ENCODE measurements at places on chromosomes 11 and 22.

DNA sequence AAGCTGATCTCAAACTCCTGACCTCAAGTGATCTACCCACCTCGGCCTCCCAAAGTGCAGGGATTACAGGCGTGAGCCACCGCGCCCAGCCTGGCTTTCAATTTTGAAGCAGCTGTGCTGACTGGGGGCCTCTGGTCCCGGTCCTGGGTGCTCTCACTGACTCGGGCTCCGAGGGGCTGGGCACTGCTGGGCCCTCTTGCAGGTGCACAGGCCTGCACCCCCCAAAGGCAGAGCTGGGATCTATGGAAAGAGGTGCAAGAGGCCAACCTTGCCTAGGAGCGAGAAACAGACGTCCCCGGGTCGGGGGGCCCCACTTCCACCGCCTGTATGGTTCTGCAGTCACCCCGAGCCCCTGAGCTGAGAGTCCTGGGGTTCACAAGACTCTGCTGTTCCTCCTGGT lies 33.2 kb downstream of the KIAA0930 start:
- no peak for DNase-seq

DNA sequence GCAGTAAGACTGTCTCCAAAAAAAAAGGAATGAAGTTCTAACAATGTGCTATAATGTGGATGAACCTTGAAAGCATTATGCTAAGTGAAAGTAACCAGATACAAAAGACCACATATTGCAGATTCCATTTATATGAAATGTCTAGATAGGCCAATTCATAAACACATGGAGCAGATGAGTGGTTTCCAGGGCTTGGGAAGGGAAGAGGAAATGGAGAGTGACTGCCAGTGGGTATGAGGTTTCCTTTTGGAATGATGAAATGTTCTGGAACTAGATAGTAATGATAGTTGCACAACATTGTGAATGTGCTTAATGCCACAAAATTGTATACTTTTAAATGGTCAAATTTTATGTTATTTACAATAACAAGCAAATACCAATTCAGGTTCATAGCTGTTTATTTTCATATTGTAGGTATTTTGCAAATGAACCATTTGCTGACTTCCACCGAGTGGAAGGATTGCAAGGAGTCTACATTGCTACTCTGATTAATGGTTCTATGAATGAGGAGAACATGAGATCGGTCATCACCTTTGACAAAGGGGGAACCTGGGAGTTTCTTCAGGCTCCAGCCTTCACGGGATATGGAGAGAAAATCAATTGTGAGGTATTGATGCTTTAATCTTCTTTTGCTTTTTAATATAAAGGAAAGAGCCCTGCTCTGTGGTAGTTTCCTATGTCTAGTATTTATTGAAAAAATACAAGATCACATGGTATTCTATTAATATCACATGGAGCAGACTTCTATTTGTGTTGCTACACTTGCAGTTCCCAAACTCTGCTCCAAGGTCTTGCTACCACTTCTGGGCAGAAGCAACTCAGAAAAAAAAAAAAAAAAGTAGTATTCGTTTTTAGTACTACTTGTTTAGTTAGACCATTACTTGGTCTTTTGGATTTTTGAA lies 67.7 kb upstream of the SORL1-AS1 start:
- DNase-seq: no peak

GRCh38 chr11:129951201-129951865 lies 51.3 kb downstream of the PRDM10 start:
- DNase-seq: peak; percentile 100

DNA sequence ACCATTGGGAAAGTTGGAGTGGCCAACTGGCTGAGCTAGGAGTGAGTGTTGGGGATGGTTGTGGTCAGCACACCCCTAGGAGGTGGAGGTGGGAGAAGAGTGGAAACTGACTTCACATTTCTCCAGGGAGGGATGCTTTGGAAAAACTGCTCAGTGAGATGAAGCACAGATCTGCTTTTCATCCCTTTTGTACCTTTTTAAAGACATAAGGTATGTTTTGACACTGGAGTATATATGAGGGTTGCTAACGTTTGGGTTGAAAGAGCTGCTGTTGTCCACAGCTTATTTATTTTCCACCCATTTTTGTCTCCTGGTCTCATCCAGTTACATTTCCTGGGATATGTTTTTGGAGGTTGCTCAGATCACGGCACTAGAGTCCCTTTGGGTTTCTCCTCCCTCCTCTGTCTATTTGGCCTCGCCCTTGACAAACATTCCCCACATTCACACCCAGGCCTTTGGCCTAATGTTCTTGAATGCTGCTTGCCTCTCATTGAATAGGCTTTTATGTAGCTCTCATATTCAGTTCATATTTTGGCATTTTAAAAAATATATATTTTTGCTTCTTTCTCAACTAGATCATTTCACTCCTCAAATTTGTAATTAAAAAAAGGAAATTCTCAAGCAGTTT lies 8.3 kb downstream of the SREBF2 start:
- no peak for DNase-seq

DNA sequence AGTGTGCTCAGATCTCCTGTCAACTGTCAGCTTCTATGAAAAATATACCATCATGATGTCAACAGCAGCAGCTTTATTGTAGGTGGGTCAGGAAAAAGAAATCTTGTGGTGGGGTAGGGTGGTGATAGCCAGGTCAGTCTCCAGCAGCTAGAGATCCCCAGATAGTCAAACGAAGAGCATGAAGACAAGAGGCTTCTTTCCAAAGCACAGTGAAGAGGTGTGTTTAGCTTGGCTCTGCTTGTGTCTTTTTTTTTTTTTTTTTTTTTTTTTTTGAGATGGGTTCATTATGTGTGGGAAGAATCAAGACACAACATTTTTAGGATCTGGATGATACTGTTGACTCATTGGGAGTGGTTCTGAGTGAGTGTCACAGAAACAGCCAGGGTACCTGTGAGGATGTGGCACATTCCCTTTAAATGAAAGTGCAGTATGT lies 1075.5 kb downstream of the NTM start:
- no peak for DNase-seq

- no peak for DNase-seq
These were observed 78.7 kb upstream of the MYOD1 start for GRCh38 chr11:17640493-17641164.

DNA sequence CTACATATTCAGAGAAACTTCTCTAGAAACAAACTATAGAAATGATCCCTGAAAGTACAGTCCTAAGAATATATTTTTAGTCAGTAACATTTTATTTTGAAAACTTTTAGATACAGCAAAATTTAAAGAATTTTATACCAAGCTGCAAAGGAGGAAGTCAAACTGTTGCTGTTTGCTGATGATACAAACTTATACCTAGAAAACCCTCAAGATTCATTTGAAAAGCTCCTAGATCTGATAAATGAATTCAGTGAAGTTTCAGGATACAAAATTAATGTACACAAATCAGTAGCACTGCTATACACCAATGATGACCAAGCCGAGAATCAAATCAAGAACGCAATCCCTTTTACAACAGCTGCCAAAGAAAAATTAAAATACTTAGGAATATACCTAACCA lies 10.1 kb downstream of the ZBTB44 start:
- no peak for DNase-seq

- DNase-seq: peak; percentile 35
These were observed 19.9 kb upstream of the MUC5B start for GRCh38 chr11:1202776-1203504.

DNA sequence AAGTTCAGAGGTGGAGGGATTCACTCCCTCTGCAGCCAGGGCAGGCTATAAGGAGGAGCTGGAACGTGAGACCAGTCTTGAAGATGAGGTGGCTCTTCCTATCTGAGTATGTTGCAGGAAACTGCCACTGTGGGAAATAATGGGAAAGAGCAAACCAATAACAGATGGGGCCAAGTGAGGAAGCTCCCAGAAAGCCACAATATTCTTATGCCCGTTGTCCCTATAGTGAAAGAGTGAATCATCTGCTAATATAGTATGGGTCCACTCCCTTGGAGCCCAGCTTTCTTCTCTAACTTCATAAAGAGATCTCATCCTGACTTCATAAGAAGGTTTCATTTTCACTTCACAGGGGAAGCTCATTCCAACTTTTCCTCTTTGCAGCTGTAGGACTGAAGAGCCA lies 206.4 kb downstream of the BLID start:
- DNase-seq: no peak

DNA sequence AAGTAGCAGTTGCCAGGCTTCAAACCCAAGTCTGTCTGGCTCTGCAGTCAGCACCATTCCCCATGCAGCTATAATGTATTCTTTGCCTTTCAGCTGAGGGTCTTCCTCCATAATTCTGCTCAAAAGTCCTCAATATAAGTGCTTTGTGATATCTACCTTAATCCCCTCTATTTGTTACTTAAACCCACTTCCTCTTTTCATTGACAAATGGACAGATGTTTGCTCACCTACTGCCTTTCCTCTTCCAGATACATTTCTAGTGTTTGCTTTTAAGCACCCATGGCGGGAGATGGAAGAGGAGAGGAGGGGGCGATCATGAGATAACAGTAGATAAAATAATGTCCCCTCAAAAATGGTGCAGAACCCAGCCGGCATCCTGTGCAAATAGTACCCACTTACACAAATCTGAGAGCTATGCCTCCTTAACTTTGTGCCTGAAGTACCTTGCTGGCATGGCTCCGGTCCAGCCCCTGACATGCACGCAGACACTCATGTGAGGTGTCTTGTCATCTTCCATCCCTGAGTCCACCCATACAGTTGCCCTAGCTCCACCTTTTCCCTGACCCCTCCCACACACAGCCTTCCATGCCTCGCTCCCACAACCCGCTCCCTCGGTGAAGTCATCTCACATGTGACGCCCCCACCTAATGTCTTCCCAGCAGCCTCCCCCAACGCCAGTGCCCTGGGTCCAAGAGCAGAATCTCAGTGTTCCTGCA lies 109.6 kb downstream of the TRIM29 start:
- no peak for DNase-seq

DNA sequence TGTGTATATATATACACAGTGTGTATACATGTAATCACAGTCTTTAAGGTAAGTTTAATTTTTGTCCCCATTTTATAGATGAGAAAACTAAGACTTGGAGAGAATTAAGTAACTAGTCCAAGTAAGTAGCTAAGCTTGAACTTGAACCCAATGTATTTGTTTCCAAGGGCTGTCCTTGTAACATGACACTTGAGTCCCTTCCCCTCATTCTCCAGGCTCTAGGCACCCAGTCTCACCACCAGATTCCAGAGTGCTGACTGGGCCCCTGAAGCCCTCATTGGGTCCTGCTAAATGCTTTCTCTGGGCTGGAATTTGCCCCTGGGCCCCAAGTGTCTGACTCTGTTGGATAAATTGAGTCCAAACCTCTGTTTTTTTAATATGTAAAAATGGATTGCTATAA lies 45.5 kb downstream of the ADM start:
- DNase-seq: no peak

GRCh38 chr11:111429066-111429506 lies 50.0 kb upstream of the POU2AF1 start:
- peak; percentile 68 for DNase-seq

GRCh38 chr11:69211920-69212797 lies 56.4 kb downstream of the SMIM38 start:
- no peak for DNase-seq

DNA sequence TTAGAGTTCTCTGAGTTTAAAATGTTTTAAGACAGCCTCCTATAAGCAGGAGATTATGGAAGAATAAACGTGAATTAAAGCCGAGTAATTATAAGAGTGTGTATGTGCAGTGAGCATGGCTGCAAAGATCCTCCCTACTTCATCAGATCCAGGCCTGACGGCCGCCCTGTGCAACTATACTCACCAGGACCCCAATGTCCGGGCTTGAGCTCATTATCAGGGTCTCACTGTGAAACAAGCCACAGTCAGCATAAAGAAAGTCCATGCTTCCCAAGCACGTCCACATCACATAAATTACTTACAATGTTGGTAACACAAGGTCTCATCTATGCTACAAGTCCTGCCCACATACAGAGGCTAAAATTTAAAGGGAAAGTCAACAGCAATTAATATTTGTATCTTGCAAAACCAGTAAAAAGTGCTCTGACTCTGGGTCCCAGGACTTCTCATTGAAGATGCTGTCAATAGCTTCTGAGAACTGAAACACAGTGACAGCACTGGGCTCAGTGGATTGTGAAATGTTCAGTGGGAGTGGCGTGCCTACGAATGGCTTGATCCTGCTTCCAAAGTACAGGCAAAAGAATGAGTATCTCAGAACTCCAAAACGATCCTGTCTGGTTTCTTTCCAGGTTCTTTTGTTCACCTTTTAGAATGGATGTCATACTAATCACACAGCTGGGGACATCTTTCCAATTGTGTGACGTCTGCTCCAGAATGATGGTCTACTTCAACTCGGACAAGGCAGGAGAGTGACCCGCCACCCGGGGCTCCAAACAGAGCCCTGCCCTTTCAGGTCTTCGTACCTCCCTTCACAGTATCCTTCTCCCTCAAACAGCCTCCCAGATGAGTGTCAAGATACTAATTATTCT lies 72.1 kb upstream of the ARFGAP3 start:
- DNase-seq: no peak

DNA sequence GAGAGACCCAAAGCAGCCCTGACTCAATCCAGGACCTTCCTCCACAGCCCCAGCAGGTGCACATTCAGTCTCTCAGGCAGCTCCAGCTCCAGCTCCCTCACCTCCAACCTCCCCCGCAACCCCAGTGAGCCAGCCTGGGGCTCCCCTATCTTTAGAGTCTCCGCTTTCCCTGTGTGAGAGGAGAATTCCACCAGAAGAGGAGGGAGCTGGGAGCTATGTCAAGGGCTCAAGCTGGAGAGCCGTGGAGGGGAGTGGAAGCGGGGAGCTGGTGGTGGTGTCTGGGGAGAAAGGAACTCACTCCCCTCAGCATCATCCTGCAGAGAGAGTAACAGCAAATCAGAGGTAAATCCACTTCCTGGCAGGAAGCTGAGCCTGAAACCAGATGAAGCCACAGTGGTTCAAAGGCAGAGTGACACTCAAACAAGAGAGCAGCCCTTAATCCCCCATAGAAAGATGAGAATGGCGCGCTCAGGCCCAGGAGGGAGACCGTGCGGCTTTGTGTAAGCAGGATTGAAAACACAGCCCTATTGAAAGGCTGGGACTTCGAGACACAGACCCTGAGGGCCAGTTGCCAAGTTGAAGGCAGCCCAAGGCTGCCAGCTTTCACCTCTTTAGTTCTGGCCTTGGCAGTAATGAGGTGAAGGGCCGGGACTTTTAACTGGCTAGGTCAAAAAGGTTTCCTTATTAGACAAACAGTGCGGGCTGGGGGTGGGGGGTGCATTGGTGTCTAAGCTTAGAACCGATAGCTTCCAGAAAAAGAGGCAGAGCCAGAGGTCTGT lies 21.4 kb upstream of the CDON start:
- DNase-seq: no peak

- DNase-seq: no peak
These were observed 131.9 kb downstream of the ADAMTS15 start for GRCh38 chr11:130580372-130580771.

GRCh38 chr11:129375751-129376657 lies at the start of gene BARX2:
TSS of gene BARX2 (plus strand) at chr11:129375848. CDS start at chr11:129376036, 188 bp downstream.
- DNase-seq: peak; percentile 86
